Stimulated activated CD8-positive, alpha-beta memory T cell treated with anti-CD3 and anti-CD28 coated beads, Interleukin-15, amount 100 ng/mL, for 24 hours (primary cell): ENCODE measurements at places on chromosomes 6 and 20.

GRCh38 chr6:148884461-148884860, 137.6 kb downstream of the UST start:
- no peak for DNase-seq

GRCh38 chr6:20252311-20252710, 40.0 kb upstream of the MBOAT1 start:
- DNase-seq: no peak

DNA sequence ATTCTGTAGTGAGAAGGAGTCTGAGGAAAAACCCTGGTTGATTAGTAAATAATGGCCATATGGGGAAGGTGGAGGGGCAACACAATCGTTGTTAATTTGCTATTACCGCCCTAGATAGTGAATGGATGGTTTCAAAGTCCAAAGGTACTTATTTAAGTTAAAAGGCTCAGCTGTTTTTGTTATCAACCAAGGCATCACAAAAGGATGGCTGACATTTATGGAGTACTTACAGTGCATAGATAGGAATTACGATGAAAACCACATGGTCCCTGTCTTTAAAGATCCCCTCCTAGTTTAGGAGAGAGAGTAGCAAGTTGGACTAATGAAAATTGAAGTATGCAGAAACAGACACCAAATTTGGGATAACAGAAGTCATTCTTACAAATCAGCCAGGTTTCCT, 319.6 kb downstream of the CDKAL1 start:
- no peak for DNase-seq

- no peak for DNase-seq
These were observed 26.7 kb downstream of the LATS1 start for GRCh38 chr6:149691201-149691600.

- DNase-seq: no peak
These were observed 17.9 kb upstream of the RUNX2 start for GRCh38 chr6:45310118-45310788.

- no peak for DNase-seq
These were observed 18.5 kb downstream of the CST8 start for GRCh38 chr20:23509247-23509913.

- no peak for DNase-seq
These were observed 726 bp downstream of the FLRT3 start for GRCh38 chr20:14336686-14337085.

DNA sequence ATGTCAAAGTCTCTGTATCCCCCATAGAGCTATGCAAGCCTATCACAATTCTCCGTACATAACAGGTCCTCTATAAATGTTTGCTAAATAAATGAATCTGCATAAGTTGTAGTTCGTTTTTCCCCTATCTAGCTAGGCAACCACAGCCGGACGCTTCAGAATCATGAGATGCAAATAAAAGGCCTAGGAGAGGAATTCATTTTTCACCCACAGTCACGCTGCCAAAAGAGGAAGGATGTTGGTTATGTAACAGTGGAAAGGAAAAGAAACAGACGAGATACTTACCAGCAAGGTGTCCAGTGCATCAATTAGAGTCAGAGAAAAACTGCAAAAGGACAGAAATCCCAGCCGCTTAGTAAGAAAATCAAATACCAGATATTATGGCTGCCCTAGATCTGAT, 2.4 kb downstream of the EDEM2 start:
- DNase-seq: no peak

DNA sequence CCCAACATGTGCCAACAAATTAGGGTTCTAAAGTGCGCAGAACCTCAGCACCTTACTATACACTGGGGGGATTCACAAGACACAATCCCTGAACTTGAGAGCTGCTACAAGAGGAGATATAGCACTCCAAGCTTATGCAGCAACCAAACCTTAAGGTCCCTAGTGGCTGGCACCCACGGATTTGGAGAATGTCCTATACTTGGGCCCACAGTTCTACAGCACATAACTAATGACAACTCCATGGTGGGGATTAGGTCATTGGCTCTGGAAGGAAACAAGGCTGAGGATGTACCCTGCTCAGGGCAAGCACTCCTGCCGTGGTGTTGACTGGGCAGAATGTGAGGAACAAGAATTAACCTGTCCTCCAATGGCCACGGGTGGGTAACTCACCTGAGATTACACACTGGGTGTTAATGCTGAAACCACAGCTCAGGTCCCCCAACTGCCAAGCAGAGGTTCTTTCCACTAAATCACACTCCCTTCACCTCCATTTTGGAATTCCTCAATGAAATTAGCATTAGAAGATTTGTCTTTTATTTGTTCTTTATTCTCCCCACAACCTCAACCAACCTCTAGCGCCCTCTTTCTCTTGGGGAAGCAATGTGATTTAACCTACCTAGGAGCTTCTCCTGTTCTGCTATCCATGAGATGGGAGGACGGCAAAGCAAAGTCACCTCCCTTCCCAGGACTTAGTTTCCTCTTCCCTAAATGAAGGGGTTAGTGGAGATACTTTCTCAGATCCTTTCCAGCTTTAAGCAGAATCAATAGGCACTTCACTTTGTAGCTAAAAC, 32.0 kb downstream of the TRERF1 start:
- DNase-seq: no peak

DNA sequence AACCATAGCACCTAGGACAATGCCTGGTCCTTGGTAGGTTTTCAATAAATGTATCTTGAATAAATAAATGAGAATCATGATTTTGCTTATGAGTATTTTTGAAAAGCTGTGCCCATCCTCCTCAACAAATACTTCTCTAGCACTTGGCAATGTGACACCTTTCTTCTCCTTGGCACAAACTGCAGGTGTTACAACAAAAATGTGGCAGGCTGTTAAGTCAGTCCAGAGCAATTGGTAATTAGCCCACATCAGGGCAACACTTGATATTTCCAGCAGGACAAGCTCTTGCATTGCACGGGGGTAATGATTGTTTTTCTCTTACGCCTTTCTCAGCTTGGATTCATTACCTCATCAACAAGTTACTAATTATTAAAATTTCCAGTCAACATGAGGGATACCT, 31.6 kb upstream of the SNX9 start:
- no peak for DNase-seq

DNA sequence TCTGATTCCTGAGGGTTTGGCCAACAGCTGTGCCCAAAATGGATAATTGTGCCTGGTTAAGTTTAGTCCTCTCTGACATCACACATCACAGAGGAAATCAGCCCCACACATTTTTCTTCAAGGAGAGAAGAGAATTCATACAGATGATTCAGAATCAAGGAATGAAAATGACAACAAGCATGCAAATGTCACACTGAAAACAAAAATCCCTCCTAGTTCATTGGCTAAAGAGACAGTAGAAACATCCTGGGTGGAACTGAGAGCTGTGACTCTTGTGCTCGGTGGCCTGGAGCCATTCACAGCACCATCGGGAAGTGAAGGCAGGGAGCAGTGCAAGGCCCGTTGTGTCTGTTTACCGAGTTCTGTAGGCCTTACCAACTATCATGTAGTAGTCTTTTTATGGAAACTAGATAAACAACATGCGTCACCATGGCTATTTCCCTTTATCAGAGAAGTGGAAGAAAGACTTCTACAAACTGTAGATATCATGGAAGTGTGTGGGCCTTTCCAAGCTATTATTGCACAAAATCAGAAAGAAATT, 81.7 kb upstream of the TENT5A start:
- DNase-seq: no peak

DNA sequence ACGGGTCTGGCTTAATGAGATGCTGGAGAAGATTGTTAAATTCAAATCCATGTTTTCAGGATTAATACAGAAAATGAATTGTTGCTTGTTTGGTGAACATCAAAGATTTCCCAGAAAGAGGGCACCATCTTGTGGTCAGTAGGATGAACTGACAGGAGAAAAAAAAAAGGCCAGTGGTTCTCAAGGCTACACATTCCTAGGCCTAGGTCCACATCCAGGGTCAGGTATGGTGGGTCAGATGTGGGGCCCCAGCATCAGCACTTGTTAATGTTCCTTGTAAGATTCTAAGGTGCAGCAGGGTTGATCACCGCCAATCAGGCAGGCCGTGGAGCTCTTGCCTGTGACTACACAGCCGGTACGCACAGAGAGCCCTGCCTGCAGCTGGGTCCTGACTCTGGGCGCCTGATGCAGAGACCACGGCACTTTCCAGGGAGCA, 34.0 kb upstream of the FOXO3 start:
- DNase-seq: no peak
